ENCODE measurements at places on chromosomes 4 and X. TPM values are rescaled to one million over a fixed set of nuclear protein-coding genes. Genes with fewer than 3 reads are reported as not detected.

The NKRF gene
- total RNA-seq, result 5.2 TPM

The DCAF4L1 gene
- total RNA-seq, result not detected

The ZNF157 gene
- not detected for total RNA-seq

The STIM2 gene
- 26.7 TPM for total RNA-seq

The ABLIM2 gene
- 2.1 TPM for total RNA-seq

The GLOD5 gene
- total RNA-seq, result not detected

The NPY2R gene
- total RNA-seq, result not detected

GRCh38 chr4:124184792-124185191 is 527.7 kb downstream of the ANKRD50 start:
- DNase-seq, result no peak

GRCh38 chr4:20868108-20868507 is 167.8 kb downstream of the PACRGL start:
- no peak for DNase-seq

DNA sequence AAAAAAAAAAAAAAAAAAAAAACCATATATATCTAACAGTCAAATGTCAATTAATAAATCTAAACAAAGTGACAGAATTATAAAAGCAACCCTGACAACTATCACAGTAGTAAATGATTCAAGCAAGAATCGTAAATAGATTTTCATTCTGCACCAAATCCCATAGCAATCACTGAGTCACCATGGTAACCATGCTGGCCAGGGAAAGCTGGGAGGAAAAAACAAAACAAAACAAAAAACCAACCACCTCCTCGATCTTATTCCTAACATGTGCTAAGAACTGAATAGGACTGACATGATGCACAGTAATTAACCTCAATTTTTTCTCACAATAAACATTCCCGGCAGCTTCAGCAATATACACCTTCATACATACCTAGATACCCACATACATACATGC is 30.6 kb upstream of the RAB40A start:
- DNase-seq, result no peak

- DNase-seq, result no peak
Measured at GRCh38 chr4:112038861-112039260, 106.4 kb upstream of the FAM241A start.

DNA sequence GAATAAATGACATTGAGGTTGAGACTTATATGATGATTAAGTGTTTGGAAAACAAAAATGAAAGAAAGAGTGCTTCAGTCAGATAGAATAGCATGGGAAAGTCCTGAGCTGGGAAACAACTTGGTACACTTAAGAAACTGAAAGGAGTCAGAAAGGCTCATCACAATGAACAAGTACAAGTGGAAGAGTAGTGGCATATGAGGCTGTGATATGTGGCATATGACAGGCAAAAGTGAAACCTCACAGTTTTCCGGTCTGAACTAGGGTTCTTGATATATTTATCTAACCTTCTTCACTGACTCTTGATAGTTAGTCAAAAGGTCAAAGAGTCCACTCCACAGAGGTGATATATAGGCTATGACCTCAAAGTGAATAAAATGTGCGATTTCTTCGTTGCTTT is 537.1 kb upstream of the CXorf51A start:
- no peak for DNase-seq

DNA sequence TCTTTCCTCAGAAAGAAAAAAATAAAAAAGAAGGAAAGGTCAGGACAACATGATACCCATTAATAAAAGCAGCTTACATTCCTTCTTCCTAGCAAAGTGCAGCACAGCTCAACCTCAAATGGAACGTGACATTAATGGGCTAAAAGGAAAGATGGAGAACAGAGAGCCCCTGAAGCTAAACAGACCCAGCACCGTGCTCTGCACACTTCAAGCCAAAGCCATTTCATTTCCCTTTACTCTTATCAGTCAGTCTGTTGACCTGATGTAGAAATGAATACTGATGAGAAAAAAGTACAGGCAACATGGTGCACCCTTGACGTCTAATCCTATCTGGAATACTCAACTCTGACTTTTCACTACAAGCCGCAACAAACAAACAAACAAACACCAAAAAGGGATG is 57.7 kb upstream of the EDNRA start:
- DNase-seq, result no peak

GRCh38 chr4:120921456-120922380 is 808 bp downstream of the PRDM5 start:
- DNase-seq, result peak; percentile 74

- no peak for DNase-seq
Measured at GRCh38 chr4:177391287-177391686, 51.0 kb downstream of the AGA start.

DNA sequence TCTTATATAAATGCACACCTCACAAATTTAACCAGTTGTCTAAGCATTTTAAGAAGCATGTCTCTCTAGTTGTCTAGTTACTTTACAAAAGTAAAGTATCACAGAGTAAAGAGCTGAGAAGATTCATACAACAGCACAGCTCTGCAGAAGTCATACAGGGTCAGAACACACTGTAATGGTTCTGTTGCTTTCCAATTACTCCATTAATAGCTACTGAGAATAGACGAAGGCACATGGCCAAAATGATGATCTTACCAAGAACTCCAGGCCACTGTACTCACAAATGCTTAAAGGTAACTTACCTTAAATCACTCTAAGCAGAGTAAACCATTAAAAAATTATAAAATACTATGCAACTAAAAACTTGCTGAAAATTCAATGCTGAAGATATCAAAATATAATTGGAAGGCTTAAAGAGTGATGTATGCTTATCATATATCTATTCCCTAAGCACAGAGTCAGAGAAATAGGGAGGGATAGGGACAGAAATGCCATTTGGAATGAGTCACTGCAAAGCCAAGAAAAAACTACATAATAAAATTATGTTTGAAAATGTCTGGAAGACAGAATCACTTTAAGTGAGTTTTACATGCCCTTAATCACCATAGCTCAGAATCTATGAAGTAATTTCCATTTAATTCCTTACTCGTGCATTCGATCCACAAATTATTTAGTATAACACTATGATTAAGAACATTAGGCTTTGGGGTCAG is 71.0 kb downstream of the DDX60L start:
- no peak for DNase-seq
